Gastrocnemius medialis (tissue), 4 donors: ENCODE measurements at places on chromosomes 7 and 10.
A peak's percentile ranks its signal among the peaks of the same experiment; 100 is the strongest.

GRCh38 chr7:107934991-107935770 lies 44.2 kb downstream of the DLD start:
- no peak for DNase-seq

GRCh38 chr10:60877777-60878120 lies 66.2 kb downstream of the RHOBTB1 start:
- DNase-seq = no peak

- no peak for DNase-seq
Observed at GRCh38 chr10:16941870-16942269, 124.6 kb upstream of the RSU1 start.

GRCh38 chr7:70037171-70037933 lies 439.1 kb downstream of the AUTS2 start:
- no peak for DNase-seq

- DNase-seq = no peak
Observed at GRCh38 chr7:129832701-129833227, 120.0 kb downstream of the UBE2H start.

DNA sequence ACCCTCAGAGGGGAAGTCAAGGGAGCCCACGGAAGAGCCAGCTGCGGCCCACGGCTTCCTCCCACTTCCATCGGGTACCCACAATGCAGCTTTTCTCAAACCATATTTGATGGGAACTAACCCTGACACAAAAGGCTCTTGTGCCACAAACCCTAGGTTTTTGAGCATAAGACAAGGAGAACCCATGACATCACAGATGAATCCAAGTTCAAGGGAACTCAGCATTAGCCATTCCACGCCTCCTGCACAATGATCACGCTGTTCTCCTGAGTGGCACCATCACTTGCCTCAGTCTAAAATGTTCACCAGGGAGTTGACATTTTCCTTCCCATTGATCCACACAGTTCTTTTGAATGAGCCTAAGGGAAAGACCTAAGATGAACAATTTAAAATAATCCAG lies 70.4 kb downstream of the ITIH5 start:
- no peak for DNase-seq

GRCh38 chr10:70549962-70550458 lies 52.5 kb downstream of the PRF1 start:
- peak; percentile 15 for DNase-seq

DNA sequence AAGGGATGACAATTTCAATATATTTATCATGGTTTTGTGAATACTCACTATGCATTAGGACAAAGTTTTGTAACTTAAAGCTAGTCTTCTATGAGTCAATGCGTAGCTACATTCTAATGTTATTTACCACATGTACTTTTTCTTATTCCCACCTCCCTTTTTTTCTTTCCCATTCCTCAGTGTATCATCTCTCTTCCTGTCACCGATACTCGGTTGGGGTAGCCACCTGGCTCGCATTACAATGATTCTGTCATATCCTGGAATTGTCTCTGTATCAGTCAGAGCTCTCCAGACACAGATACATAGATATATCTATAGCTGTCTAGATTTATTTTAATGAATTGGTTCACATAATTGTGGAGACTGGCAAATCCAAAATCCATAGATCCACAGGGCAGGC lies 9.8 kb upstream of the RALA start:
- no peak for DNase-seq

GRCh38 chr7:21867816-21868575 lies 77.7 kb downstream of the CDCA7L start:
- DNase-seq = no peak
